NCI-H2081 treated with DMSO at 0.1 percent for 48 hours (cell line): ENCODE measurements at places on chromosomes 13 and 19.

GRCh38 chr13:70339738-70340137 is 231.5 kb upstream of the KLHL1 start:
- no peak for DNase-seq

- no peak for DNase-seq
Observed at GRCh38 chr19:29644210-29644609, 21.1 kb upstream of the PLEKHF1 start.

- DNase-seq: no peak
Observed at GRCh38 chr13:86282442-86282841, 483.2 kb upstream of the SLITRK6 start.

DNA sequence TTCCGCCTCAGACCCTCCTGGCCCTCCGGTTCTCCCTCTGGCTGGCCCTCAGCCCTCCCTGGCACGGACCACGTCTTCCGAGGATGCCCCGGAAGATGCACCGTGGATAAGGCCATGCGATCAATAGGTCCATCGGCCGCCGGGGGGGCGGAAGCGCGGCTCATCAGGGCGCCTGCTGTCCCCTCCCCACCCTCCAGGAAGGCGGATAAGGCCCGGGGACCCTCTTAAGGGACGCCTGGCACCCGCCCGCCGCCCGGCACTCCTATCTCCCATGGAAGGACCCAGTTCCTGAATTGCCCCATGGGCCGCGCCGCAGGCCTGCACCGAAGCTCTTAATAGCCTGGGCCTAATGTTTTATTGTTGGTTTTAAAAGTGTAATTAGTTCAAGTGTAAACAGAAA is 46.2 kb upstream of the TCF3 start:
- DNase-seq: no peak

GRCh38 chr19:1465191-1466016 is 13.6 kb downstream of the C19orf25 start:
- no peak for DNase-seq

- peak; percentile 75 for DNase-seq
Observed at GRCh38 chr19:2983351-2984214, 6.2 kb downstream of the TLE6 start.

DNA sequence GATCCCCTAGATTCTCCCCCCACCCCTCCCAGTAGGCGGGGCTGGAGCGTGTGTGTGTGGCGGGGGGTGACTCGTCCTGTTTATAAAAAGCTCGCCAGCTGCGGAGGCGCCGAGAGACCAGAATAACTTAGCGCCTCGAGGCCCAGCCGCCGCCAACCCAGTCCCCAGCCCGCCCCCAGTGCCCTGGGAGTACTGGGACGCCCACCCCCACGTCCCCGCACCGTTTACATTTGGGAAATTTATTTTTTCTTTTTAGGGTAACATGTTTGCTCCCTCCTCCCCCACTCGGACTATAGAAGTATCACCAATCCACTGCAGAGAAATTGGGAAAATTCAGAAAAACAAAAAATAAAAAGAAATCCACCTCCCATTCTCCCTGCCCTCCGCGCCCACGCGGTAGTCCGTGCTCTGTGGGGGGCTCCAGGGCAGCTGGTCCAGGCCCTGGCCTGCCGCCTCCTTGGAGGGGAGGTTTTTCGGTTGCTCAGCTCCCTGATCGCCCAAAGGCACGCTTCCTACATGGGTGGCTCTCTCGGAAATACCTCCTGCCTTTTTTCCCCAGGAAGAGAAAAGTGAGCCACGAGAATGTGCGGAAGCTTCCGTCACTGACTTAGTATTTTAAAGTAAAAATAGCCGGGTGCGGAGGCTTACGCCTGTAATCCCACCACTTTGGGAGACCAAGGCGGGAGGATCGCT is 1.5 kb upstream of the RAB3A start:
- no peak for DNase-seq

DNA sequence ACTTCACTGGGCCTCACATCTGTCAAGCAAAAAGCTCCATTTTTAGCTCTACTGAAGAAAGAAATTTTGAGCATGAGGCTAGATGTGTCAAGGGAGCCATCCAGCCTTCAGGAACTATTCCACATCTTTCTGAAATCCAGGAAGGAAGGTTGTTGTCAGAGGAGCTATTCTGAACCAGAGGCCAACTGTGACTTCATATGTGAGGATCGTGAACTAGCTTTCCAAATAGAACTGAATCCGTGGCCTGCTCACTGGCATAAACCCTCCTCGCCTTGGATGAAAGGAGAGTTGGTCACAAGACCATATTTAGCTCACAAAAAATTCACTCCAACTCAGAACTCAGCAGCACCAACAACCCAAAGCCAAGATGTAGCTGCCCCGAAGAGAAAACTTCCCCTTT is 195.8 kb downstream of the FOXO1 start:
- no peak for DNase-seq

DNA sequence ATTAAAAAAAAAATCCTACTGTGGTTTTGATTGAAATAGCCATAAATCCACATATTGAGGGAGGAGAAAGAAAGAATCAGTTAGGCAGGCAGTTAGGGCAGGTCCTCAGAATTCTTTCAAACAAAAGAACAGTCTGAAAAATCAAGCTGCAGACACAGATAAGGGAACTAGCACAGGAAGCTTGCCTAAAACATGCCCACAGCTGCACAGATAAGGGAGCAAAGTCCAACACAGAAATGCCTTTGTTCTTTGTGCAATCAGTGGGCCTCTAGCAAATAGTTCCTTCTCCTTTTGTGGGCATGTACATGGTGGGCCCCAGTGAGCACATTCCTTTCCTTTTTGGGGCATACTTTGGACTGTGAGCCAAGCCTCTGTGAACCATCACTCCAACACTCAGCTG is 42.7 kb downstream of the UTP14C start:
- no peak for DNase-seq
